ENCODE measurements at places on chromosomes 5 and 9.
A peak's percentile ranks its signal among the peaks of the same experiment; 100 is the strongest.

- no peak for DNase-seq
These were observed 7.8 kb downstream of the NOTCH1 start for GRCh38 chr9:136537896-136538598.

GRCh38 chr5:180960209-180960608 lies 28.4 kb upstream of the BTNL3 start:
- DNase-seq, result no peak

GRCh38 chr9:36988848-36989247 lies 45.2 kb downstream of the PAX5 start:
- DNase-seq, result no peak

GRCh38 chr5:127223256-127223974 lies 67.2 kb upstream of the MEGF10 start:
- no peak for DNase-seq

DNA sequence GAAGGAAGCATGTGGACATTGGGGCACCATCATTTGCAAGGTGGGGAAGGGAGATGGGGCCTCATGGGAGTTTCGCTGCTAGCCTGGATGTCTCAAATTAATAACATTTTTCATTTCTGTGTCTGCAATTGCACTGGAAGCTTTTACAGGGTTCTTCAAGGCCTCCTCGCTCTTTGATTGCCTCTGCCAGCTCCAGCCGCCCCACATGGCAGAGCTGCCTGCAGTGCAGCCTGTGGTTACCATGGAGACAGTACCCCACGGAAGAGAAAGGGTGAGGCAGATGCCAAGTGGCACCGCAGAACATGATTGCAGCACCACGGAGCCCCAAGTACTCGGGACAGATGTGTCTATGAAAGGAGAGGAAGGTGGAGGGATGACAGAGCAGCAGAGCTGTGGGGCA lies 25.4 kb downstream of the CTNND2 start:
- DNase-seq, result no peak

DNA sequence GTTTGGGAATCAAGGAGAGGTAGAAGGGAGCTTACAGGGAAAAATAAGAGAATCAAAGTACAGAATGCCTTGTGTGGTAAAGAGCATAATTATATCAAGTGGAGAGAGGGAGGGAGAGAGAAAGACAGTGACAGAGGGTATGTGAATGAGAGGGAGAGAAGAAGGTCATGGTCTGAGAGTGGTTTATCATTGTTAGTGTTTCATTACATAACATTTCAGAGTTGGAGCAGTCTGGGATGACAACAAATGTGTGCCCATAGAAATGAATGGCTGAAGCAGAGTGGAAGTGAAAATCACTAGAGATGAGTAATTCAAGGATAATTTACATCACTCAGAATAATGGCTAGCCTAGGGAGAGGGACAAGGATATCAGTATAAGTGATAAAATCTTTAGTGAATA lies 799.2 kb downstream of the TLE1 start:
- DNase-seq, result no peak

GRCh38 chr5:145943674-145944121 lies 7.3 kb downstream of the SH3RF2 start:
- DNase-seq, result no peak

- DNase-seq, result no peak
These were observed 5.8 kb upstream of the PLPP1 start for GRCh38 chr5:55540525-55540924.

DNA sequence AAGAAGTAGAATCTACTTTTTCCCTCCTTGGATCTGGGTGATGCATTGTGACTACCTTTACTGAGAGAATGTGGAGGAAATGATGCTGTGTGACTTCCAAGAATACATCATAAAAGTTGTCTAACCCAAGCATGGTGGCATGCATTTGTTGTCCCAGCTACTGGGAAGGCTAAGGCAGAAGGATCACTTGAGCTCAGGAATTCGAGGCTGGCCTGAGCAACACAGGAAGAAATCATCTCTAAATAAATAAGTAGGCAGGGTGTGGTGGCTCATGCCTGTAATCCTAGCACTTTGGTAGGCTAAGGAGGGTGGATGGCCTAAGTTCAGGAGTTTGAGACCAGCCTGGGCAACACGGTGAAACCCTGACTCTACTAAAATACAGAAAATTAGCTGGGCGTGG lies 143.2 kb upstream of the VLDLR start:
- DNase-seq, result no peak

DNA sequence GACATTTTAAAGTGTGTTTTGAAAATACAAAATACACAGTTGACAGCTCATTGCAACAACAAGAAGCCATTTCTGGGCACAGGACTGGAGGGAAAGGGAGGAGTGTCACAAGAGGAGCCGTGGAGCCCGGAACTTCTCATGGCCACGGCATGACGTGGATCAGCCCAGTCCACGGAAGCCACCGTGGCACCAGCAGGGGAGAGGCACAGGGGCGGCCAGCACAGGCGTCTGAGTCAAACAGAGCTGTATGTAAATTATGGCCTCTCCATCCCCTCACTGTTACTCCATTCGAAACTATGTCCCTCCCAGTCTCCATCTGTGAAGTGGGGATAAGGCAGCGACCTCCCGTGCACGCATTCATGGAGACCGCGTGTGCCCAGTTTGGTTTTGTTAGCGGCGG lies 165.6 kb upstream of the IRX2 start:
- DNase-seq, result no peak

- no peak for DNase-seq
These were observed 16.2 kb downstream of the PRKAA1 start for GRCh38 chr5:40781843-40782409.

- DNase-seq, result no peak
These were observed 195.6 kb downstream of the KIAA0825 start for GRCh38 chr5:94422812-94423211.

DNA sequence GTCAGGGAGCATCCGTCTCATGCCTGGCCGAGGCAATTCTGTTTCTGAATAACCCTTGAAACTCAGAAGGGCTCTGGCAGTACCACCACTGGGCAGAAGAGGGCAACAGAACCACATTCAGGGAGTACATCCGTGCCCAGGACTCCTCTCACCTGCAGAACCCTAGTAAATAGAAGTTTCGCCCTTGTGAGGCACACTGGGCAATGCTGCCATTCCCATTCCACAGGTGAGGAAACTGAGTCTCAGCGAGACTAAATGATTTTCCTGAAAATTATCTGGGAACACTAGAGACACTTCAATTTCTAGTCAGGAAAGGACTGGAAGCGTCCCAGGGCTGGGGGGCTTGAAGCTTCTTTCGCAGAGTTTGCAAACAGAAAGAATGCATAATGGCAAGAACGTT lies 74.7 kb downstream of the FGF1 start:
- peak; percentile 73 for DNase-seq

DNA sequence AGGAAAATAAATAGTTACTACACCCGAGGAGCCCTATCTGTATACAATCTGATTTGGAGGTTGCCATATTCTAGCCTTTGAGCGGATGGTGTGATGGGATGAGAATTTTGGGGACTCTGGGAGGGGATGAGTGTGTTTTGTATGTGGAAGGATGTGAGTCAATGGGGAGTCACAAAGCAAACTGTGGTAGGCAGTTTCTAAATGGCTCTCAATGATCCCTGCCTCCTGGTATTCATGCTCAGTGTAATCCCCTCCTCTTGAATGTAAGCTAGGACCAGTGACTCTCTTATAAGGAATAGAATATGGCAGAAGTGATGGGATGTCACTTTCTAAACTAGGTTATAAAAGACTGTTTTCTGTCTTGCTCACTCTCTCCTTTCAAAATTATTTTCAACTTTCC lies 205.7 kb upstream of the RIOK2 start:
- DNase-seq, result no peak

GRCh38 chr5:106940986-106941385 lies 729.8 kb downstream of the EFNA5 start:
- no peak for DNase-seq

- DNase-seq, result no peak
These were observed 20.9 kb upstream of the HAPLN1 start for GRCh38 chr5:83741571-83741970.

DNA sequence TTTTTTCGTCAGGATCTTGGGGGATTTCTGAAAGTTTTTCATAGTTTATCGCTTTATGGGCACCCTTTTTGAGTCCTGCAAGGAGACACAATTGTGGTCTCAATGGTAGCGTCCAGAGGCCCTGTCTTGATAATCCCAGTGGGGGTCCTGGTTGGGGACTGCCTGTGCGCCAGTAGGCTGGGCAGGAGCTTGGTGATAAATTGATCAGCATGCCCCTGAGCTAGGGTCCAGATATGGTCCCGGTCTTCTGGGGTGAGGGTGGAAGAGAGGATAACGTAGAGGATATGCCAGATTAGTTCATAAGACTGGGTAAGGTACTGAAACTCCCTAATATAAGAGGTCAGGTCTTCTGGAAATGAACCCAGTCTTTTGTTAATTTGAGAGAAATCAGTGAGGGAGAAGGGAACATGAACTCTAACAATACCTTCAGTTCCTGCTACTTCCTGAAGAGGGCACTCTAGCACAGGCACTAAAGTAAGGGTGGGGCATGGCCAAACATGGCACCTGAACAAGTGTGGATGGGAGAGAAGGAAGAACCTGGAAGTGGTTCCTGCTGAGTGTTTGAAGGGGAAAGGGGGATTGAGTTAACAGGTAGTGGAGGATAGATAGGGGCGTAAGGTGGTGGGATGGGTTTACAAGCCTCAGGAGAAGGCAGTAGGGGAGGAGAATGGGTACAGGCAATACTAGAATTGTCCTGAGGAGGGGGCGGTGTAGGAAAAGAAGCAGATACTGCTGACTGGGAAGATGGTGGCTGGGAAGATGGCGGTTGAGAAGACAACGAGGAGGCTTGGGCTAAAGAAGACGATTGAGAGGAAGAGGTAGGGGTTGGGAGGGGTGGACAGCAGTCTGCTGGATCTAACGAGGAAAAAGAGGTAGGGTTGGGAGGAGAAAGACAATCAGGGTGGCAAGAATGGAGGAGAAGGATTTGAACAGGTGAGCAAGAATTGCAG lies 33.8 kb upstream of the ANXA2R start:
- no peak for DNase-seq

GRCh38 chr5:6493681-6494454 lies 45.2 kb downstream of the UBE2QL1 start:
- DNase-seq, result no peak
